ENCODE measurements at places on chromosomes 4 and X.

GRCh38 chr4:46131498-46132057, 7.7 kb upstream of the GABRG1 start:
- DNase-seq: no peak

DNA sequence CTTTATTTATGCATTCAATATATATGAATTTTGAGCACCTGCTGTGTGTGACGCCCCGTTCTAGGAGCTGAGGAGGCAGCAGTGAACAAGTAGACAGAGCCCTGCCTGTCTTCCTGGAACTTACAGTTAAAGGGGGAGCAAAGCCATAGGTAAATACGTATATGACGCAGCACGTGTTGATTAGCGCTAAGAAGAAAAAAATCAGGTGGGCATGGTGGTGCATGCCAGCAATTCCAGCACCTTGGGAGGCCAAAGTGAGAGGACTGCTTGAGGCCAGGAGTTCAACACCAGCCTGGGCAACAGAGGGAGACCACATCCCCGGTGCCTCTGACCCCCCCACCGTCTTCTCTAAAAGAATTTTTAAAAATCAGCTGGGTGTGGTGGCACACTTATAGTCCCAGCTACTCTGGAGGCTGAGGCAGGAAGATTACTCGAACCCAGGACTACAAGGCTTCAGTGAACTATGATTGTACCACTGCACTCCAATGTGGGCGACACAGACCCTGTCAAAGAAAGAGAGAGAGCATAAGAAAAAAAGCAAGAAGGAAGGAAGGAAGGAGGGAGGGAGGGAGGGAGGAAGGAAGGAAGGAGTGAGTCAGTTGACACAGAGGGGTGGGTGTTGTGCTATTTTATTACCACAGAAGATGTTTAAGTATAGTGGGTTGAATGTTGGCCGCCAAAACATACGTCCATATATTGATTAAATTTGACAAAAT, 5.4 kb upstream of the KIAA0232 start:
- peak; percentile 4 for DNase-seq

- DNase-seq: no peak
Measured at GRCh38 chr4:82989575-82990429, 20.8 kb downstream of the LIN54 start.

DNA sequence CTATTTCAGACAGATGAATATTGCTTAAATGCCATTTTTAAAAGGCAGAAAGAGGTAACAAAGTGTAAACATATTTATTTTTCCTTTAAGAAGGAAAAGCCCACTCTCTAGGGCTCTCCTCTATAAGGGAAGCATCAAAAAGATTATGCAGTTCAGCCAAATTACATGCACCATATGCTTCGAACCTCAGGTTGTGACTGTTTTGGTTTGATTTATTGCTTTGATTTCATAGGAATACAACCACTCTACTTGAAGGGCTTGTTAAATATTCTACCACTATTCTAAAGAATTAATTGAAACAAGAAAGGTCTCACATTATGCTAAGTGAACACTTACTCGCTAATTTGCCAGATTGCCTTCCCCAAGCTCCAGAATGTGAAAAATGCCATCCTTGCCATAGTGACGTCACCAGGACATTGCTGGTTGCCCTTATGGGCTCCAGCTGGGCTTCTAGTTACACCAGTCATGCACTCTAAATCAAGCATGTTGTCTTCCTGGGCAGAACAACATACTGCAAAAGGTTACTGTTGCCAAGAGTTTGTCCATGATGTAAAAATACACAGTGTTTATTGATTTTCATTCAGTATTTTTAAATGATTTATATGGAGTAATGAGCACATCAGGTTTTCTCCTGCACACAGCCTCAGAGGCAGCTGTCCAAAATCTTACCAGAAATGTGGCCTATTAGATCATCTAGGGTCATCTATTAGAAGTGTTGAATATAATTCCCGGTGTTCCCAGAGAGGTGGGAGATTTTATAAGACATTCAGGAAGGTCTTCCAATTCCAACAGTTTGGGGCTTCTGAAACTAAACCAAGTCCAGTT, 164.4 kb upstream of the RAPGEF2 start:
- DNase-seq: no peak

DNA sequence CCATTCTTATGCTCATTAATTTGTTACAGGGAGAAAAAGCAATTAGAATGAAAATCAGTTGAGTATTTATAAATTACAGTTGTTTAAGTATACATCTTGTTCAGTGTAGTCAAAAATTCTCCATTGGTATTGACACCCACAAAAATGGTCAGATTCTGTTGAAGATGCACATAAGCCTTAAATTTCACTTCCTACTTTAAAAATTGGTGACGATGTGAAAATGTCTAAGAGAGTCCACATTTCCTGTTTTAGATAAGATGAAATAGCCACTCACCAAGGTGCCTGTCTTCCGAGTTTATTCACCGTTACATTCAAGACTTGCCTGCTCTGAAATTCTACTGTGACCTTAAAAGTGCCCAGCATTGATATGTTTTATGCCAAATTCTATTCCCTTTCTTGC, 93.6 kb downstream of the GPR143 start:
- no peak for DNase-seq

GRCh38 chr4:166257891-166258290, 384.9 kb downstream of the TLL1 start:
- no peak for DNase-seq

- no peak for DNase-seq
Measured at GRCh38 chr4:137735561-137736104, 203.3 kb upstream of the PCDH18 start.

- no peak for DNase-seq
Measured at GRCh38 chr4:48078862-48079655, 55.0 kb downstream of the TXK start.

- DNase-seq: no peak
Measured at GRCh38 chr4:177455561-177455970, 13.3 kb upstream of the AGA start.

GRCh38 chr4:152919826-152920225, 16.3 kb upstream of the FHDC1 start:
- no peak for DNase-seq

- DNase-seq: peak; percentile 66
Measured at GRCh38 chrX:78997870-78998558, 52.8 kb downstream of the P2RY10 start.

DNA sequence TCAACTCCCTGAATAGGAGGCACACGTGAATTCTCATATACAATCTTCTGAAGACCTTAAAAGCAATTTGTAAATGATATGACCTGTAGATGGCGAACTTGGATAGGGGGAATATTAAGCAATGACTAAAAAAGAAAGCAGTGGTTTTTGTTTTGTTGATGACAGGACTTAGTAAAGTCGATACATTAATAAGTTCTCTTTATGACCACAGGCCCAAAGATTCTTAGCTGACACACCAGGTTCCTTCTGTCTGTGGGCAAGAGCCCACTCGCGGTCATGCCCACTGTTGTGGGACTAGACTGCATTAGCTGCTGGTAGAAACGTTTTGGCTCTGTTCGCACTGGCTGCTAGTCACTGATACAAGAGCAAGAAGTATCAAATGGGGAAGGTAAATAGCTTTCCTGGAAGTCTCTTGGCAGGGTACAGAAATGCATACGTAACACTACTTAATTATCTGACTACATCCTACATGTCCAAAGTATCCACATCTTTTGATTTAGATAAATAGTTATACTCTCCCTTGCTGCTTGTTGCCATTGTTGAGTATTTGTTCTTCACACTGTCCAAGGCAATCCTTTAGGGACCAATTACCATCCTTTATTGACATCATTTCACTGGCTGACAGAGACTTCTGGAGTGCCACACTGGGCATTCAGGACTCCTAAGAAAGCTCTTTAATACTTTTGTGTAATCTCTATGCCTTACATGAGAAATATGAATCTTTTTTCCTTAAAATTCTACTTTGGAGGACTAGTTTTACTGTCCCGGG, 31.0 kb downstream of the ALPK1 start:
- DNase-seq: no peak
